Tibial nerve (tissue), 4 donors: ENCODE measurements at places on chromosomes 1 and 21.

GRCh38 chr1:230230273-230230672 lies 163.2 kb downstream of the GALNT2 start:
- no peak for DNase-seq

DNA sequence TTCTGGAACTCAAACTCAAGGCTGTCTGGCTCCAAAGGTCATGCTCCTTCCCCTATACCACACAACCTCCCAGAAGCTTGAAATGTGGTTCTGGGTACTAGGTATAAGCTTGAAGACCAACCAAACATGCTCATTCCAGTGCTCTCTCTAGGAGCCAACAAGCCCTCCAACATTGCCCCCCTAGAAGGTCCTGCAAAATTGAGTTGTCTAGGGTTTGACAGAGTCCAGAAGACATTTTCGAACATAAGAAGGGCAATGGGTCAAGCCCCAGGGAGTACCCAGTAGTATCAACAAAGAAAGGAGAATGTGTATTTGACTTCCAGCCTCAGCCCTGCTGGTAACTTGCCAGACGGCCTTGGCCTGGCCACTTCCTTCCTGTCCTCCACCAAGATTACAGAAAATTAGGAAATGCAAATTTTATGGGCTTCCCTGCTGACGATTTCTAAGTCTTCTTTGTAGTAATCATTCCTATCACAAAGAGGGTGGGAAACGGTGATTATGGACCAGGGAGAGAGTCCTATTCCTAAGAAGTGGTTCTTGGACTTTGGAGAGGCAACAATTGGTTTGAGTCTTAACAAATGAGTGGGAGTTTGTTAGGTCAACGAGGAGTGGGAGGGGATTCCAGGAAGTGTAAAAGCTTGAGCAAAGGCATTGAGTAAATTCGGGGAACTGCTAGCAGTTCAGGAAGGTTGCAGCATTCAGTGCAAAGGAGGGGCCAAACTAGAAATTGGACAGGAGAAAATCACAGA lies 18.7 kb upstream of the SLAMF1 start:
- DNase-seq: peak; percentile 46

DNA sequence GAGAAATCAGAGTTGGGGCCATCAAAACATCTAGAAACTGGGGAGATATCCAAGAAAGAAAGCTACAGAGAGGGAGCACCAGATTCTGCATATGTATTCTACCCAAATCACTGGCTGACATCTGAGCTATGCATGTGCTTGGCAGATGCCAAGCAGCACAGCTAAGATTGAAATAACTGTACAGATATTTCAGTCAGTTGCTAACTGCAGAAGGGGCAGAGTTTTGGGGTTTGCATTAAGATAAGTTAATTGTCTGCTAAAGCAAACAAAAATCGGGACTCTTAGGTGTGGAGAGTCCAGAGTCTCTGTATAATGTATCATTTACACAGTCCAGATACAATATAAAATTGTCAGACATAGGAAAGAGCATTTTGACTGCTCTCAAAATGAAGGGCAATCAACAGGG lies 437.1 kb downstream of the PTBP2 start:
- DNase-seq: no peak

- no peak for DNase-seq
These were observed 59.7 kb downstream of the MT1HL1 start for GRCh38 chr1:236944556-236944955.

- DNase-seq: no peak
These were observed 124.2 kb downstream of the VPS13D start for GRCh38 chr1:12353981-12354380.
